ENCODE measurements at places on chromosomes 3 and 15.

- DNase-seq = no peak
Measured at GRCh38 chr3:35144011-35144410, 495.3 kb upstream of the ARPP21 start.

DNA sequence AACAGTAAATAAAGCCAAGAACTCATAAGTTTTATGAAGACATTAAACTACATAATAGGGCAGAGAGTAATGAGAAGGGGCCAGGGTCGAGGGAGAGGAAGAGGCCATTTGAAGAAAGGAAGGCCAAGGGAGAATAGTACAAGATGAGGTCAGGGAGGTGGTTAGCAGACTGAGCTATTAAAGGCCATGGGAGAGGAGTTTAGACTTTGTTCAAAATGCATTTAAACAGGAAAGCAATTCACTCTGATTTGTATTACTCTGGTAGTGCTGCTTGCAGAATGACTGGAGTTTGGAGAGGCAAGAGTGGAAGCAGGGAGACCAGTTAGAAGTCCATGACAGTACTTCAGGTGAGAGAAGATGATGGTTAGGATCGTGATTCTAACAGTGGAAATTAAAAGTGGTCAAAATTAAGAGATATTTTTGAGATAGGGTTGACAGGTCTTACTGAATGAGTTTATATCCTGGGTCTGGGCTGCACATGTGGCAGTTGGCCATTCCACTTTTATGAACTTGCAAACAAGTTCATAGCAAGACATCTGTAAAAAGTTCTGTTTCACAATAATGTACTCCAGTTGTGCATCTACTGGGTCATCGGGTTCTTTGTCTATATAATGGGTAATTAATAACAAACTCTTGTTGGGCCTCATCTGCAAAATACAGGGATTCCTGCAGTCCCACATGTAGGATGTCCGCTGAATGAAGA, 16.3 kb downstream of the PPP2R3A start:
- DNase-seq = no peak

DNA sequence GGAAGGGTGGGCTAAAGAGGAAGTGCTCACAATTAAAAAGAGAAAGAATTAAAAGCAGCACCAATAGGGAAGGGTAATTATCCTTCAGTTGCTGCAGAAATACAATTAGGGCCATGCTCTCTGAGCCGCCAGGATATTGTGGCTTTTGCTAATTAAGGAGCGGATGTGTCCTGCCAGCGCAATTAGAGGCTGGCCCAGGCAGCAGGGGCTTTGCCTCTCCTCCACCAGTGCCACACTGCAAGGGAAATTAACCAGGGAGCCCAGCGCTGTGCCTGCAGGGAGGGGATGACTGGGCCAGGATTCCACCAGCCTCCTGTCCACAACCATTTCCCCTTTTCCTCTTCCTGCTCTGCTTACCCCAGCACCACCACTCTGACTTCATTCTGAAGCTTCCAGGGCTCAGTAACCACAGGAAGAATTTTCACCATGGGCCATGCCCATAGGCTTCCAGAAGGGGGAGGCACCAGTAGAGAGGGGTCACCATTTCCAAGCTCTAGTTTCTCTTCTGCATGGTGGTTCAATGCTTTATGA, 10.4 kb upstream of the AEN start:
- no peak for DNase-seq

DNA sequence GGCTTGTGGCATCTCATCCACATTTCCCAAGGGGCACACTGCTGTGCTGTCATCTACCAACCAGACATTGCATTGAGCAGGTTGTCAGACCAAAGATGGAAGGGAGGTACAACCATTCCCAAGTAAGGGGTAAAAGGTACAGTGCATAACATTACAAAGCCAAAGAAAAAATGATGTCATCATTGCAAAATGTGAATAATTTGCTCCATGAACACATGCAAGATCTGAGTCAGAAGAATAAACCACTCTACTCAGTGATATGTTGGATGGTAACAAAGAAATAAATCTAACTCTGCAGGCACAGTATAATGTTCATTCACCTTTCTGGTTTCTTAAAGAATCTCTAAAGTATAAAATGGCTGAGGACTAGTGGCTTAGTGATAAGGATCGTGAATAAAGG, 202.7 kb downstream of the MAGI1 start:
- no peak for DNase-seq

- no peak for DNase-seq
Measured at GRCh38 chr3:151687076-151687475, 46.7 kb upstream of the AADACL2 start.

DNA sequence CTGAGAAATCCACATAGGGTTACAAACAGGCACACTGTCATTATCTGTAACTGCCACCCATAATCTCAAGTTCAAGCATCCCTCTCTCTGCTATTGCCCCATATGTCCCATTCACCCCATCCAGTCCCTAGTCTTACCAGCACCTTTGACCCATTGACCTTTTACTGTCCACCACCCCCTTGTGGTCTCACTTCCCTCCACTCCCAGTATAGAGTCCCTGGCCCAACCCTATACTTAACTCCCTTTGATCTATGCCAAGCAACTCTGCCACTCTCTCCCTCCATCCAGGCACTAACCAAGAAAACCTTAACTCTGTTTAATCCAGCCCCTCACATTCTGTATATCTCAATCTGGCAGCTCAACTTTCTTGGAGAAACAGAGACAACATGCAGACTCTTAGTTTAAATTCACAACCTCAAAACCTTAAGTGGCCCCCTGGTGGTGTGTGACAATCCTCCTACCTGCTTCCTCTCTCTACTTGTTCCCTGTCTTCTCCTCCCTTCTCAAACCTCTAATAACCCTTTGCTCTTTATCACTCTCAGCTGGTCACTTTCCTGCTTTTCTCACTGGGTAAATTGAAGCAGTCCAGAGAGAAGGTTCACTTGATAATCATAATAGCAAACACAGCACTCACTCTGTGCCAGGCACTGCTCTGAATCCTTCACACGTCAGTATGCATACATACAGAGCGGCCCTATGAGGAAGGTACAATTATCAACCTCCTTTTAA, 162.7 kb downstream of the STT3B start:
- DNase-seq = no peak

- DNase-seq = no peak
Measured at GRCh38 chr3:82145742-82146141, 384.3 kb upstream of the GBE1 start.

DNA sequence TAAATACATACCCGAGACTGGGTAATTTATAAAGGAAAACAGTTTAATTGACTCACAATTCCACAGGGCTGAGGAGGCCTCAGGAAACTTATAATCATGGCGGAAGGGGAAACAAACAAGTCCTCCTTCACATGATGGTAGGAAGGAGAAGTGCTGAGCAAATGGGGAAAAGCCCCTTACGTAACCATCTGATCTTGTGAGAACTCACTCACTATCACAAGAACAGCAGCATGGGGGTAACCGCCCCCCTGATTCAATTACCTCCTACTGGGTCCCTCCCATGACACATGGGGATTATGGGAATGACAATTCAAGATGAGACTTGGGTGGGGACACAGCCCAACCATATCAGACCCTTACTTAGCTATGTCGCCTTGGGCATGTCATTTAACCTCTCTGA, 27.7 kb downstream of the SCG3 start:
- DNase-seq = no peak

GRCh38 chr3:167864552-167864874, 129.0 kb downstream of the SERPINI1 start:
- no peak for DNase-seq

DNA sequence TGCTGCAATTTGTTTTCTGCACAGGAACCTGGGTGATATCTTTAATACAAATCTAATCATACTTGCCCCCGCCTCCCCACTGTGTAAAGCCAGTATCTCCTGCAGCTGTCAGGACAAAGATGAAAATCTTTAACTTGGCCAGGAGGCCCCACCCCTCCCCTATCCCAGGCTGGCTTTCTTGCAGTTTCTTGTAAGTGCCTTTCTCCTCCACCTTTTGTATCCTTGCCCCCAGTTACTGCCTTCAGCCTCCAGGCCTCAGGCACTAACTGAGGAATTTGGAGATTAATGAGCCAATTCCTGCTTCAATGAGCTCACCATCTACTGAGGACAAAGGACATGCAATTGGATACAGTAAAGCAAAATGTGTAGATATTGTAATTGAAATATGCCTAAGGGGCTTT, 6.5 kb downstream of the GCSAM start:
- no peak for DNase-seq

DNA sequence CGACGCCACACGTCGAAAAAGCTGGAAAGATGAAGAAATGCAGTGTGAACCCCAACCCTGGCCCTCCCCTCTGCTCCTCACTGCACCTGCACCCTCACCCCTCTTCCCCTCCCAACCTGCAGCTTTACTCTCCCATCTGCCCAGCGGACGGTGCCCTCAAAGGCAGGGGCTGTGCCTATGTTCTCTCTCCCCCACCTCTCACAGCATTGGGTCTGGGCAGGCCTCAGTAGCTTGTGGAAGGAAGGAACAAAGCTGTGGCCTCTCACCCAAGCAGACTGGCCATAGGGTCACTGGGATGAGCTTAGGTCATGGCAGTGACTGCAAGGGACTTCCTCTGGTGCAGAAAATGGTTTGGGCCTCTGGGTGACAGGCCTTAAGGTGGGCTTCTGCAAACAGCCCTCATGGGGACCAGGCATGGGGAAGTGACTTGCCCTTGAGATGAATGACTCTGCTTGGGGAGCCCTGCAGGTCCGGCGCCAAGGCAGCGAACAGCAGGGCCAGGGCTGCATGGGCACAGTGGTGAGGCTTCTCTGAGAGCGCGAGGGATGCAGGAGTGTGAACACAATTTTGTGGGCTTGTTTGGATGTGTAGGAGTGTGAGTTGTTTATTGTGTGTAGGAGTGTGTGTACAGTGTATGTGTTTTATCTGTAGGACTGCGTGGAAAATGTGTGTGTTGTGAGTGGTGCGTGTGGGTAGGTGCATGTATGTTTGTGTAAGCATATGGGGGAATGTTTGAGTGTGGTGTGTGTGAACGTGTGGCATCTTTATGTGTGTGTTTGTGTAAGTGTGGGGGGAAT, 29.2 kb downstream of the SRPRB start:
- DNase-seq = no peak
